ENCODE measurements at places on chromosomes 12 and 14.

GRCh38 chr12:104695453-104696148, 238.9 kb downstream of the CHST11 start:
- no peaks in the 10 kb centered on the region for H3K27me3 ChIP-seq
- H3K4me3 ChIP-seq, result no peak overlapping the region
- no peaks in the 10 kb centered on the region for H3K36me3 ChIP-seq
- H3K4me1 ChIP-seq, result no peaks in the 10 kb centered on the region
- no peak for DNase-seq
- no peak overlapping the region for H3K27ac ChIP-seq

DNA sequence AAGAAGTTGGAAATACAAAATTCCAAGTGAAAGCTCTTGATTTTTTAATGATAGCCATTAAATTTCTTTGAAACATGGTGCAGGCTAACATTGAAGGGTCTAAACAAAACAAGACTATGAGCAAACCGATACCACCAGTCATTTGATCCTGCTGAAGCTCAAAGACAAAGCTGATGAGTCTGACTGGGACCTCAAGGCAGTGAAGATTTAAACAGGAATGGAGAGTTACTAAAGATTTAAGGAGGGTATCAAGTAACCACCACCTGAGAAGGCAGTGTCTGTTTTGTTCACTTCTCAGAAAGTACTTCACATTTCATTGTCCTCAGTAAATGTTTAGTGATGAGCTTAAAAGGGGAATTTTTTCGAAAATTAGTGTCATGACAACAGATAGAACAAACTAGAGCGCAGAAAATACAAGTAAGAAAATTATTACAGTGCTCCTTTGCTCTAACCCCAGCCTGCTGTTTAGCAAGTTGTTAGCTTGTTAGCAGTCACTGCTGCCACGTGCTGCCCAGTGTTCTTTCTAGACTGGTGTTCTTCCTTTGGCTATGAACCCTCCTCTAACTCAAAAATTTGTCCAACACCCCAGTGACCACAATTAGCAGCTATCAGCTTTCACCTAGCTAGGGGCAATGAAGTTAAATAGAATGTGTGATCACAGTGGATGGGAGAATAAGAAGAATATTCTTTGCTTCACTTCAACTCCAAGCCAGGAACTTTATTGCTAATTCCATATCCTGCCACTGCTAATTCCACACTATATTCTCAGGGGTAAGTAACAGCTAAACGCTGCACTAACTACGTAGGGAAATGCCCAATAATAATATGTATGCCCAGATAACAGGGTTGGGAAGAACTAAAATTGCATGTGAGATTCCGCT, 41.1 kb downstream of the YAF2 start:
- H3K4me3 ChIP-seq, result no peak overlapping the region
- no peak overlapping the region for H3K27ac ChIP-seq
- H3K36me3 ChIP-seq, result no peaks in the 10 kb centered on the region
- H3K4me1 ChIP-seq, result no peaks in the 10 kb centered on the region

- H3K27ac ChIP-seq, result no peak overlapping the region
- no peaks in the 10 kb centered on the region for H3K4me1 ChIP-seq
- no peaks in the 10 kb centered on the region for H3K27me3 ChIP-seq
- H3K36me3 ChIP-seq, result no peaks in the 10 kb centered on the region
Observed at GRCh38 chr12:94677778-94678177, 27.4 kb upstream of the TMCC3 start.

- no peaks in the 10 kb centered on the region for H3K36me3 ChIP-seq
- H3K4me1 ChIP-seq, result peaks cover 20% of the 10 kb centered on the region
- no peak overlapping the region for H3K4me3 ChIP-seq
Observed at GRCh38 chr14:69040353-69040752, 61.3 kb upstream of the ACTN1 start.

GRCh38 chr12:46517579-46517962, 145.0 kb upstream of the SLC38A2 start:
- DNase-seq, result no peak
- no peaks in the 10 kb centered on the region for H3K36me3 ChIP-seq
- no peaks in the 10 kb centered on the region for H3K4me1 ChIP-seq
- H3K27me3 ChIP-seq, result no peaks in the 10 kb centered on the region

- H3K36me3 ChIP-seq, result no peaks in the 10 kb centered on the region
- no peaks in the 10 kb centered on the region for H3K4me1 ChIP-seq
- no peak for DNase-seq
Observed at GRCh38 chr14:97033556-97034081, 236.4 kb downstream of the VRK1 start.

GRCh38 chr12:123938679-123939480, 33.8 kb downstream of the CCDC92 start:
- H3K27ac ChIP-seq, result no peak overlapping the region
- H3K27me3 ChIP-seq, result no peaks in the 10 kb centered on the region
- no peak overlapping the region for H3K4me3 ChIP-seq
- peaks cover 6% of the 10 kb centered on the region for H3K36me3 ChIP-seq

GRCh38 chr14:23284654-23285529, 1.0 kb downstream of the HOMEZ start:
- H3K27me3 ChIP-seq, result no peaks in the 10 kb centered on the region
- peak overlapping the region; percentile 87 for H3K27ac ChIP-seq
- H3K4me1 ChIP-seq, result peaks cover 13% of the 10 kb centered on the region
- no peak for DNase-seq

Measured in pancreas (tissue), 10 donors.